Testis (tissue), 5 donors: ENCODE measurements at places on chromosomes 2 and 18. TPM values are rescaled to one million over a fixed set of nuclear protein-coding genes. Genes with fewer than 3 reads are reported as not detected.

Gene VAMP5
- 4.9 TPM for total RNA-seq

Gene LRRC30
- not detected for total RNA-seq

Gene BOK
- 52.0 TPM for total RNA-seq

Gene ERFE
- 9.5 TPM for total RNA-seq

Gene ABCB11
- total RNA-seq = 4.6 TPM

DNA sequence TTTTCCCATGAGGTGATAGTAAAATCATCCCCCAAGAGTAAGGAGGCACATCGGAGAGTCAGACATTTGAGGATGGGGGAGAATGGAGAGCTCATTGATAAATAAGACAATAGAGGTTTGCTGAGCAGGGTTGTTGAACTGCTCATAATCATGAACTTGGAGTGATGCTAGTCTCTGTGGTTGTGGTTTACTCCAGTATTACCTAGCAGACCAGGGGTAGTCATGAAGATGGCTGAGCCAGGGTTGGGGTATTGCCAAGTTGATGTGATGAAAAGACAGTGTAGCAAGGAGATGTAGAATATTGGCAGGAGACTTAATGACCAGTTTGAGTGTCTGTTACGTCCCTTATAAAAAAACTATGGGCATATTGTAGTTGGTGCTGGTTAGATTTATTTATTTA, 25.4 kb downstream of the CYBRD1 start:
- no peak for DNase-seq

- DNase-seq = no peak
These were observed 14.8 kb upstream of the SMAD2 start for GRCh38 chr18:47944972-47945852.

Gene KCNG3
- 11.3 TPM for total RNA-seq

- no peak for DNase-seq
These were observed 1.4 kb upstream of the NCOA1 start for GRCh38 chr2:24489465-24490180.

Gene MRO
- total RNA-seq = 87.4 TPM

Gene POTEJ
- total RNA-seq = 76.1 TPM

DNA sequence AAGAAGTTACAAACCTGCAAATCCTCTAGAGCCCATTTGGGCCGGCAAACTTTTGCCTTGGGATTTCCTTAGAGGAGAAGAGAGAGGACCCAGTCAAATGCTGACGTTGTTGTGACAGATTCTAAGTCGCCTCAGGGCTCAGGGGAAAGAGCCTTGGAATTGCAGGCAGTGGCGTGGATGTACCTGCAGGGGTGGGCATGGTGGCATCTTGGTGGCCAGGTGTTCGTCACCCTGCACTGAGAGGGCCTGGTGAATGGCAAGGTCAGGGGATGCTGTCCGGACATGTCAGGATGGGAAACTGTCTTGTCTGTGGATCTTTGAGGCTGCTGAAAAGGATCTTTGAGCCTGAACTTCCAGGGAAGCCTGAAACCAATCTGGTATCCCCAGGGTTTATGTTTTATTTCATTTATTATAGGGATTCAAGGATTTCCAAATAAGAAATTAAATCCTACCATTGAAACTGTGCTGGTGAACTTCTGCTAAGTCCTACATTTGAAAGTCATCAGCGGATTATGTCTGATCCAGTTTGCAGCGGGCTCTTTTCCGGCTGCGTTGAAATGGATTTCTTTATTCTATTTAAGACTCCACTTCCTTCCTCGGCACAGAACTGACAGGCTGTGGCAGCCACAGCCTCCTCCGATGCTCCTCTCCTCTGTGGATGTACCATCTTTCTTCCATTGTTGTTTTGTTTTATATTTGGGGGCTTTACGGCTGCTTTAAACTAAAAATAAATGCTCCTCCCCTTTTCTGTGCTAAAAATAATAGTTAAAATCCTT, 207.6 kb downstream of the AGAP1 start:
- no peak for DNase-seq

Gene SPEG
- total RNA-seq = 24.3 TPM

Gene VWC2L
- 0.87 TPM for total RNA-seq

DNA sequence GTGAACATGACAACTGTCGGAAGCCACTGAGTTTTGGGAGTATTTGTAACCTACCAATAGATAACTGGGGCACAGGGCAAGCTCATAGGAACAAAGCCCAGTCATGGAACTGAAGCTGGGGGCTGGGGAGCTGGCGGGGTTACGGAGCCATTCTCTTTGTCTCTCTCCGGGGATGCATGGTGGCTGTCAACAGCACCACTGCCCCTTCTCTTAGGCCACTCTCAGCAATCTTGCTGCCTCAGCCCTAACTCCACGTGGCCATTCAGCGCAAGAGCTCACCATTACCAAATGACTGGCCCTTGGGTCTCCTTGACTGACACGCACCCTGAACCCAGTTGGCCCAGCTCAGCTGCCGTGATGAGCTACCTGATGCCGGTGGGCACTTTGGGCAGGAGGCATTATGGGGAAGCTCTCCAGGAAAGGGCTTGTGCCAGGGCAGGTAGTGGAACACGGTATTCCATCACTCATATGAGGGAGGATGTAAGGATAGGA, 33.6 kb upstream of the ODC1 start:
- no peak for DNase-seq

GRCh38 chr2:164868563-164869419, 27.2 kb upstream of the COBLL1 start:
- DNase-seq = no peak

Gene LHCGR
- 7.5 TPM for total RNA-seq

Gene ASB18
- 4.9 TPM for total RNA-seq

Gene STAT4
- 36.4 TPM for total RNA-seq

DNA sequence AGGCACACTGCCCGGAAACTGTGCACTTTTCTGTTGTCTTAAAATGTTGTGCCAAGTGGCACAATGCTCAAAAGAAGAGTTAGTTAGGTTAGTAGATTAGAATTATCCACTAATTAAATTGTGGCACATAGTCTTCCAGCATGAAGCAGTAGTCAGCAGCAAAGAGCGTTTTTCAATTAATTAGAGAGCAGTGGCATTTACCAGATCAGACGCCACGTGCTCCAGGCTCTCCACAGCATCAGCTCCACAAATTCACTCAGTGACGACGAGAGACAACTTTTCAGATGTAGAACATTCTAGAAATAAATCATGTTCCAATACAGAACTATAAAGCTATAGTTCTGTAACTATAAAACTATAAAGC, 16.4 kb upstream of the RTTN start:
- DNase-seq = no peak
